ENCODE measurements at places on chromosomes 12 and 14.

DNA sequence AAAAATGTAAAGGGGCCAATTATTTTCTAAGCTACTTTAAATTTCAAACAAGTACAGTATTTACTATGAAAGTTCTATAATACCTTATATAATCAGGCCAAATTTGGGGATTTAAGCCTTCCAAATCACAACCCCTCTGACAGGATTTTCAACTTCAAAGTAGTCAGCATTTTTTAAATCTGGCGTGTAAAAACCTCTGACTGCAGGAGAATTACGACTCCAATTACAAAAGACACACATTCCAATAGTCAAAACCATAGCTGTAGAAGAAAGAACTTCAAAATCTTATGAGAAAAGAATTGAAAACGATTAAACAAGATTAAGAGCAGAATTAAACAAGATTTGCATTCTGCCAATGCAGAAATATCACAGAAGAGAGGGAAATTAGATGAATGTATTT lies 12.7 kb downstream of the OSBPL8 start:
- DNase-seq: no peak

DNA sequence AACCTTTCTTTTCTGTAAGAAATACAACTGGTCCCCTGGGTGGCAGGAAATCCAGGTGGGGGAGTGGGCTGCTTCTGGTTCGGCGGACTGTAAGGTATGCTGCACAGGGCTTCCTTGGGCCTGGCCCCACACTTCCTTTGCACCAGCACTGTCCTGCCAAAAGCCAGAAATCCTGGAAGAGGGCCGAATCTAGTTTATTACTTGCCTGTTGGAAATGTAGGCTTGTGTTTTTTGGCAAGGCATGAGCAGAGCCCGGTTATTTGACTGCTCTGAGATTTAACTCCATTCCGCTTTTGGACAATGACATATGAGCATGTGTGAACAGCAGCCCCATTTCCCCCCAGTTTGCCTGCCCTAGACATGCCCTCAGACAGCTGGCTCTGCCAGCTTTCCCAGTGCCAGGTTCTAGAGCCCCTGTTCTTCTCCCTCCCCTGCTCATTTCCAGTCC lies 86.6 kb downstream of the BORCS5 start:
- no peak for DNase-seq

- DNase-seq: no peak
Measured at GRCh38 chr12:57736741-57737466, 1.6 kb downstream of the AGAP2 start.

DNA sequence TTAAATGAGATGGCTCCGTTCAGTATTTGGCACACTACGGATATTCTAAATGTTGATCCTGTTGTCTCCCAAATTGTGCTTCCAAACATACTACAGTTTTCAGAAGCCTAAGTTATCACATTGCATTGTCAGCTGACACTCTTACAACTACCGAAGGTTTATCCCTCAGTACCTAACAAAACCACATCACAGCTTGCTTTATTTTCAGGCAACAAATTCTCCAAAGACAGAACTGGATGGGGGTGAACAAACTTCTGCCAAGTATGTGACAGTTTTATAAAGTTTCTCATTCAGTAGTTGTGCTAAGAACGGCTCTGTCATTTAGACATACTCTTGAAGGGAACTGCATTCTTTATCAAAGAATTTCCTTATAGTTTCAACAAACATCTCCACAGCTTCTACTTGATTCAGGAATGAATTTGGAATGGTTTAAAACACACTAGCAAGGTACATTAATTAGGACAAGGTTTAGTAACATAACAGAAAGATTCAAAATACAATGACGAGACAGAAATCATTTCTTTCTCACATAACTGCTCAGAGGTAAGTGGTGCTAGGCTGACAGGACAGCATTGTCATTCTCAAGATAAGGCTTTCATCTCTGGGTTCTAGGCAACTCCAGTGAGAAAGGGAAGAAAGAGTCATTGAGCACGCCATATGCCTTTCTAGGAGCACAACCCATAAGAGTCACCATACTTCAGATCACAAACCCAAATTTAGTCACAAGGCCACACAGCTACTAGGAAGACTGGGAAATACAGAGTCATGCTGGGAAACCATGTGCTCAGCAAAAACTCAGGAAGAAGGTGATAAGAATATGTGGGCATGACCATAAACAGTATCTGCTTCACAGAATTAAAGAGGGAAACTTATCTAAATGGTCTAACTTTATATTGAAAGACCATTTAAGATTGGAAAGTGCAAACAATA lies 100.7 kb downstream of the DUSP6 start:
- no peak for DNase-seq

DNA sequence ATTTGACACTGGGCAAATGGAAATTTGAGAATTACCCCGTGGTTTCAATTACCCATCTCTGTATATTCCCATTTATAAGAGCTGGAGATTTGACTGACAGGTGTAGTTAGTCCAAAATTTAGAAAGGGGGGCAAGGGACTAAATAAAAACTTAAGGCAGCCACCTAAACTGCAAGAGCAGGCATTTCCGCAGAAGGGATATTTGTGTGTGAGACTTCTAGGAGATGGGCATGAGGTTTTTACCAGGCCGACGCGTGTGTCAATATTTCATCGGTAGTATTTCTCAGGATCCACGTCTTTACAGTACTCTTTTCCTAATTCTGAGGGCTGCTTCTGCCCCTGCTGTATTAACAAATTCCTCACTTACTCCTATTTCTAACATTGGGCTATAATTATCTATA lies 1.4 kb downstream of the FAR2 start:
- no peak for DNase-seq

GRCh38 chr14:105283899-105284298 lies 16.9 kb downstream of the BRF1 start:
- DNase-seq: no peak

DNA sequence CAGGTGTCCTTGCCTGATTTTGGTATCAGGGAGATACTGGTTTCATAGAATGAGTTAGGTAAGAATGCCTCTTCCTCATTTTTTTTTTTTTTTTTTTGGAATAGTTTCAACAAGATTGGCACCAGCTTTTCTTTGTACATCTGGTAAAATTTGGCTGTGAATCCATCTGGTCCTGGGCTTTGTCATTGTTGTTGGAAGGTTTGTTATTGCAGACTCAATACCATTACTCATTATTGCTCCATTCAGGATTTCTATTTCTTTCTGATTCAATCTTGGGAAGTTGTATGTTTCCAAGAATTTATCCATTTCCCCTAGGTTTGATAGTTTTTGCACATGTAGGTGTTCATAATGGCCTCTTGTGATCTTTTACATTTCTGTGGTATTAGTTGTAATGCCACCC lies 126.0 kb upstream of the KITLG start:
- no peak for DNase-seq

Data from GM13976 (cell line).